ENCODE measurements at places on chromosomes 1 and 21. TPM values are rescaled to one million over a fixed set of nuclear protein-coding genes. Genes with fewer than 3 reads are reported as not detected.

GRCh38 chr1:184258525-184258924 lies 128.3 kb upstream of the C1orf21 start:
- DNase-seq, result no peak

Gene DISP1
- total RNA-seq, result 6.8 TPM

DNA sequence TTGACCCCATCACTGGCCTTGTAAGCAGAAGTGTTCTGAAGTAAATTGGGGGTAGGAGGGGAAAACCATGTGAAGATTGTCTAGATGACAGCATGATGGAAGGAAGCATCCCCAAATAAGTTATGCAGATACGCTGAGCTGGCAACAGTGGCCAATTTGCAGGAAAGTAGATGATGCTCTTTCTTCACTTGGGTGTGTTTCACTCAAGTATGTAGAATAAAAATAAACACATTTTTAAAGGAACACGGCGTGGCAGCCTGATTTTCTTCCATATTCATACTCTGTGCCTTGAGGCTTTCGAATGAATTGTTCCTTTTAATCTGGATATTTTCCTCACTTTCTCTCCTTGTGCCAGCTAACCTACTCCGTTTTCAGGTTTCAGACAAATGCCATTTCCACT lies 295.5 kb upstream of the DPYD start:
- no peak for DNase-seq

Gene OR2T2
- total RNA-seq, result not detected

- no peak for DNase-seq
Observed at GRCh38 chr1:153985341-153985912, 712 bp downstream of the RAB13 start.

Gene SPATC1L
- total RNA-seq, result 3.8 TPM
